Ascending aorta (tissue), 2 donors: ENCODE measurements at places on chromosomes 6 and 20.

DNA sequence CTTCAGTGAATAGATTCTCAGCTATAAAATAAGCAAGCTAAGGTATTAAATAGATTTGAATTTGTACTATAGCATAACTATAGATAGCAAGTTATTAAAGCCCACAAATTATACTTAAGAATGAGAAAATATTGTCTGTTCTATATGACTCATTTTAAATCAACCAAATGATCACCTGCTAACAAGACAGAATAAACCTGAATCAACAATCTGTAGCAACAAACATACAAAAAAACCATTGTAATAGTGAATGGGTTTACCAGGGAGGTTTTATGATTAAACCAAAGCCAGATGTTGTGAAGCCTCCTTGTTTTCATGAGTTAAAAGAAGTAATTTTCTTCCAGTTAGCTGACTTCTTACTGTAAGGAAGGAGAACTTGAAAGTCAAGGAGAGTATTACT lies 71.9 kb upstream of the HTR1B start:
- no peak overlapping the region for H3K27ac ChIP-seq
- DNase-seq, result no peak
- no peaks in the 10 kb centered on the region for H3K36me3 ChIP-seq
- no peak overlapping the region for H3K4me3 ChIP-seq
- no peaks in the 10 kb centered on the region for H3K27me3 ChIP-seq

GRCh38 chr6:160477901-160478300 lies 129.7 kb downstream of the SLC22A3 start:
- no peaks in the 10 kb centered on the region for H3K36me3 ChIP-seq
- no peaks in the 10 kb centered on the region for H3K27me3 ChIP-seq
- no peak overlapping the region for H3K27ac ChIP-seq
- no peaks in the 10 kb centered on the region for H3K4me1 ChIP-seq
- no peak for DNase-seq
- no peak overlapping the region for H3K4me3 ChIP-seq

GRCh38 chr20:57007171-57007540 lies 259.3 kb downstream of the BMP7 start:
- no peak overlapping the region for H3K27ac ChIP-seq
- H3K36me3 ChIP-seq, result no peaks in the 10 kb centered on the region
- DNase-seq, result no peak
- H3K4me3 ChIP-seq, result no peak overlapping the region

GRCh38 chr6:161217628-161218027 lies 56.2 kb downstream of the AGPAT4 start:
- no peak for DNase-seq
- no peaks in the 10 kb centered on the region for H3K27me3 ChIP-seq
- no peaks in the 10 kb centered on the region for H3K36me3 ChIP-seq
- no peak overlapping the region for H3K27ac ChIP-seq
- H3K4me3 ChIP-seq, result no peak overlapping the region

DNA sequence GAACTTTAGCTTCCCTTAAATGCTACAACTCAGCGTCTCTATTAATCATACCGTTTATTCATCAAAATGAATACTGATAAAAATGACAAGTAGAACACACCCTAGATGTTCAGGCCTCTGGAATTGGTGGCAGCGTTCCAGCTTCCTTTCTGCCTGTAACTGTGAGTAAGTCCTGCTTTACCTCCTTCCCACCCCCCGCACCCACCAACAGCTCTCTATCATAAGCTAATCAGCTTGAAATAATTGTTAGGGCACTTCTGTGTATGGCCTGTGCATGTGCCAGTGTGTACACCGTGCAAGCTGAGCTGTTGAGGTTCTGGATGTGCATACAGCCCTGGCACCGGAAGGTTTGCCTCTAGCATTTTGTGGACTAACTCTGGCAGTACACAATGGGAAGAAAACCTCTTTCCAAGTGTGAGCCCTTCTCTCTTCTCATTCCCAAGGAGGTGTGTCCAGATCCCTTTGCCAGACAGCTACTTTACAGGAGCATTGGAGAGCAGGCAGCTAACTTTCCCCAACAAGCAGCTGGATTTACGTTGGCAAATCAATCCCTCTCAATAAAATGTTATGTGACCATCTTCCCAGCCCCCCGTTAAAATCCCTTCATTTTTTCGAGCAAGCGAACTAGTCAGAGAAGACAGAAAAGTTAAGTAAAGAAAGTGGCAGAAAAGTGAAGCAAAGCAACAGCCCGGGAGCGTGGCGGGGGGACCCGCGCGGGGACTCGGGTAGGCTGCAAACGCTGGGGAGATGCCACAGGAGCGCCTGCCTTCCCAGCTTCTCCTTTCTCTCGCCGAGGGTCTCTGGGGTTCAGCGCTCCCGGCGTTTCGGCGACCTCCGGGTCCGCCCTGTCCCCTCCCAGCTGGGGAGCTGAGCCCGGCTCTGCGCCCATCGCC lies 803 bp upstream of the ADGRG6 start:
- no peak for DNase-seq
- H3K27ac ChIP-seq, result no peak overlapping the region
- peak overlapping the region; percentile 53 for H3K4me3 ChIP-seq
- H3K4me1 ChIP-seq, result no peaks in the 10 kb centered on the region

DNA sequence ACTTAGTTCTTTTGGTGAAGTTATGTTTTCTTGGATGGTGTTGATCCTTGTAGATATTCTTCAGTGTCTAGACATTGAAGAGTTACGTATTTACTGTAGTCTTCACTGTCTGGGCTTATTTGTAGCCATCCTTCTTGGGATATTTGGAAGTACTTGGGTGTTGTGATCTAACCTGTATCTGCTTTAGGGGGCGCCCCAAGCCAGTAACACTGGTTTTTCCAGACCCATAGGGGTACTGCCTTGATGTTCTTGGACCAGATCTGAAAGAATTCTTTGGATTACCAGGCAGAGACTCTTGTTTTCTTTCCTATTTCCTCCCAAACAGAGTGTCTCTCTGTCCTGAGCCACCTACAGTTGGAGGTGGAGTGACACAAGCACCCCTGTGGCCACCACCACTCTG lies 309.1 kb upstream of the IMPG1 start:
- no peak overlapping the region for H3K27ac ChIP-seq
- DNase-seq, result no peak
- no peaks in the 10 kb centered on the region for H3K4me1 ChIP-seq
- no peaks in the 10 kb centered on the region for H3K27me3 ChIP-seq
- no peak overlapping the region for H3K4me3 ChIP-seq

DNA sequence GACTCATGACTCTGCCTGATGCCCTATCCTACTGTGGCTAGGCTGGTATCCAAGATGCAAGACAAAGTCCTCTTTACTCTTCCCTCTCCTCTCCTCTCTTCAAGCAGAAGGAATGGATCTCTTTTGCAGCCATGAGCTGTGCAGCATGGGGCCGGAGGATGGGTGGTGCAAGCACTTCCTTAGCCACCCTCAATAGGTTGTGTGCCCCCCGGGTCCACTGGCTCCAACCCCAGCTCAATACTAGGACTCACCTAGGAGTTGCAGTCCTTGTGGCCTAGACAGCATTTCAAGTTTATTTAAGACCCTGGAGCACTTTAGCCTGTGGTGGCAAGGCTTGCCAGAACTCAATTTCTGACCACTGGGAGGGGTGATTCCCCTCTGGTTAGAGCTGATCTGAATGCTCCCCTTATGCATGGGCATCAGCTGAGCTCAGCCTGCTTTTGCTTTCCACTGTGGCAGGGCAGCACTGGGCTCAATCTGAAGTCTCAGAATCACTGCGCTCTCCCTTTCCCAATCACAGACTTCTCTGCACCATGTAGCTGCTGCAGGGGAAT lies 29.0 kb upstream of the GRM4 start:
- no peaks in the 10 kb centered on the region for H3K36me3 ChIP-seq
- no peak overlapping the region for H3K27ac ChIP-seq
- peak; percentile 51 for DNase-seq
- no peak overlapping the region for H3K4me3 ChIP-seq

- H3K4me3 ChIP-seq, result no peak overlapping the region
- H3K4me1 ChIP-seq, result peaks cover 4% of the 10 kb centered on the region
- no peaks in the 10 kb centered on the region for H3K27me3 ChIP-seq
- no peak overlapping the region for H3K27ac ChIP-seq
- no peak for DNase-seq
Observed at GRCh38 chr6:145699462-145699861, 35.9 kb downstream of the EPM2A start.

- peaks cover 13% of the 10 kb centered on the region for H3K4me1 ChIP-seq
- peak overlapping the region; percentile 68 for H3K27ac ChIP-seq
- peaks cover 9% of the 10 kb centered on the region for H3K36me3 ChIP-seq
- peak overlapping the region; percentile 97 for H3K4me3 ChIP-seq
Observed at GRCh38 chr6:24403501-24403824, 727 bp downstream of the MRS2 start.

DNA sequence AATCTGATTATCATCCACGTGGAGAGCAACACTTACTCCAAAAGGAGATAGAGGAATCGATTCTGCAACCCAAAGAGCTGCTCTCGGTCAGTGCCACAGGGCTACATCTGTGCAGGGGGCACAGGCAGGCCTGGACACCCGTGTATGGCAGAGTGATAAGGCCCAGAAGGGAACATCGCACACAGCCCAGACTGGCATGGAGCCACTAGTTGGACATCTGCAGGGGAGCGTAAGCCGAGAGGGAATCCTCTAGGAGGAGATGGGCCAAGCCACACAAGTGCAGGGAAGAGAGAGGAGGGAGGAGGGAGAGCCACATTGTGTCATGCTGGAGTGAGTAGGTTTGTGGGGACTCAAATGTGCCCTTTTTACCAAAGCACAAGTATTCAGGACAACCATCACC lies 50.4 kb upstream of the ENTPD6 start:
- DNase-seq, result no peak
- H3K4me1 ChIP-seq, result peaks cover 4% of the 10 kb centered on the region
- H3K27ac ChIP-seq, result no peak overlapping the region
- no peaks in the 10 kb centered on the region for H3K27me3 ChIP-seq
- no peaks in the 10 kb centered on the region for H3K36me3 ChIP-seq

DNA sequence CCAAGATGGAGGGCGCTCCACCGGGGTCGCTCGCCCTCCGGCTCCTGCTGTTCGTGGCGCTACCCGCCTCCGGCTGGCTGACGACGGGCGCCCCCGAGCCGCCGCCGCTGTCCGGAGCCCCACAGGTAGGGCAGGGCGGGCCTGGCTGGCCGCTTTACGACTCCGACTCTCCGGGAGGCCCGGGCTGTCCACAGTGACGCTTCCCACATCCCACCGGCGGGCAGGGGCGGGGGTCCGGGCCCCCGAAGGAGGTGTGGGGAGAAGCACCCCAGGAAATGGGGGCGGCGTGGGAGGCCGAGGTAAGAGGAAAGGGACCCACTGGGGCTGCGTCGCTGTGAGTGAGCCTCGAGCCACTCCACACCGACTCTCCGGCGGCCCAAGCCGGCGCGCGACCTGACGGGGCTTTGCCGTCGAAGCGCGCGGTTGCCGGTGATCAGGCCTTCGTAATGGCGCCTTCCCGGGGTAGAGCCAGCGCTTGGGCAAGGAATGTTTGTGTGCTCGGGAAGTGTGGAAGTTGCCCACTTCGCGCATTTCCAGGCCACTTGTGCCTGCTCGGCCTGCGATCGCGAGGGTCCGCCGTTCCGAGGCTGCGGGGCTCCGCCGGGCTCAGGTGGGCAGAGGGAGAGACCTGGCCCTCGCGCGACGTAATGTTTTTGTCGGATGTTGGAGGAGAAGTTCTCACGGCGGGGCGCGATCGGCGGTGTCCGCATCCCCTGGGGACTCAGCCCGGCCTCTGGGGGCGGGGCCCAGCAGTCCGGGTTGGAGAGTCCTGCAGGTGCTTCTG lies 427 bp downstream of the GINM1 start:
- no peaks in the 10 kb centered on the region for H3K27me3 ChIP-seq
- DNase-seq, result no peak
- H3K36me3 ChIP-seq, result peaks cover 2% of the 10 kb centered on the region
- H3K27ac ChIP-seq, result peak overlapping the region; percentile 98

DNA sequence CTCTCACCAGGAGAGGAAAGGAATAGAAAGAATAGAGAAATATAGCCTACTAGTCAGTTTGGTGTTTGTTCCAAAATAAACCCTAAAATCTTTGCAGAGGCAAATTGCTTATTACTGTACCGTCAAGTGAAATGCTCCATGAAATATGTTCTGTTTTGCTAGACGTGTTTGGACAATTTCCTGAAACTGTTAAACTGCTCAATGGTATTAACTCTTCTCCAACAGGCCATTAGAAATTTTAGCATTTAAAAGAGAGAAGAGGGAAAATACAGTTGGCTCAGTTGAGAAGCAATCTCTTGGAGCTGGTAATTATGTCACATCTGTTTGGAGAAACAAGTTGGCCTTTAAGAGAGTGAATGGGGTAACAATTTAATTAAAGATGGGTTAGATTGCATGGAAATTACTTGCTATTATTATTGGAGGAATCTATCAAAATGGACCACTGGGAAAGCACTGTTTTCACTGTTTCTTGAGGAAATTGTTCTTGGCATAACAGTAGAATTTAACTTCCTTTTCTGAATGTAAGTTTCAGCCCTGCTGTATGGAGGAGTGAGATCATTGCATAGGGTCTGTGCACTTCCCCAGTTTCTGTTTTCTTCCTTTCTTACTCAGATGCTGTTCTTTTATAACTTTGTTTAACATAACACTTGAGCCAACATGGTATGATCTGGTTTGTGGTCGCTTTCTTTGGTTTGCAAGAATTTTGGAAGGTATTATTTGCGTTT lies 373.6 kb downstream of the PLCB1 start:
- no peaks in the 10 kb centered on the region for H3K4me1 ChIP-seq
- no peak overlapping the region for H3K4me3 ChIP-seq
- no peaks in the 10 kb centered on the region for H3K27me3 ChIP-seq
- H3K36me3 ChIP-seq, result no peaks in the 10 kb centered on the region

DNA sequence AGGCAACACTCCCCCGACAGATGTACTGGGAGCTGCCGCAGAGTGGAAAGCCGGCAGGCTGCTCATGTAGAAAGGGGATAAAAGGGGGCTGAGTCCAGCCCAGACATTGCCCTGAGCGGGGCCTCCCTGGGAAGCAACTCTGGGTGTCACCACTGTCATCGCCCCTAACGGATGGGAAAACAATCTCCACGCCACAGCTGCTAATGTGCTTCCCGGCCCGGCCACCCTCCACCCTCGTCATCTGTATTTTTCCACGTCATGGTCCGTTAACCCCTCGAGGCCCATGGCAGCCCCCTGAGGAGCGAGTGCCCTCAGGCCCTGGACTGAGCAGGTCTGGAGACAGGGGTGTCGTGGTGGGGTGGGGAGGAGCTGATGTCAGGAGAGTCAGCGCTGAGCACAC lies 227.4 kb downstream of the DLL1 start:
- H3K4me1 ChIP-seq, result no peaks in the 10 kb centered on the region
- no peak overlapping the region for H3K27ac ChIP-seq
- H3K4me3 ChIP-seq, result no peak overlapping the region

DNA sequence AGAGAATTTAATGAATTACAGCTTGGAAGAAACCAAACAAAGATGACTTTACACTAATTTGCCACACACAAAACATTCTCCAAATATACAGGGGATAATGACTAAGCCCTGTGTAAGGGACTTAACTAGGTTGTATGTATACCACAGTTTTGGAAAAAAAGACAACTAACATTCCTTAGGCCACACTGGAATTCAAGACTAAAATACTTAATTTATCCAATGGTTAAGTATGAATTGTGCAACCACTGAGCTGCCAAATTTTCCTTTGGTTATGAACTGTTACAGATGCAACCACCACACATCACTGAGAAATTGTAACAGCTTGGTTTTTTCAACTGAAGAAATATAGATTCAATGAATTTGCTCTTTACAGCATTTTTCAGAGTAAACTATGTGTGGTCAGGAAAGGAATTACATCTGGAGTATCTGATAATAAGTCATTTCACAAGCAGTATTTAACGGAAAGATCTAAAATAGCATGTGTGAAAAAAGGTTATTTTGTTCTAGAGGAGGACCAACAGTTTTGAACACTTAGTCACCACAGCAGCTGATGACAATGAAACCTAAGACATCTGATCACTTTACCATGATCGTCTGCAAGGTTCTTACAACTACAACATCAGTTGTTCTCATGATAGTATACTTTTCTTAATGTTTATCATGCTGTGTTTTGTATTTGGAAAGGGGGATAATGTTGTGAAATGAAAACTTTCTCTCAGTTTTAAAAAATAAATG lies 318.8 kb downstream of the BCKDHB start:
- H3K4me3 ChIP-seq, result no peak overlapping the region
- DNase-seq, result no peak
- no peaks in the 10 kb centered on the region for H3K27me3 ChIP-seq
